ENCODE measurements at places on chromosomes 12 and 14.
A peak's percentile ranks its signal among the peaks of the same experiment; 100 is the strongest.

- DNase-seq, result peak; percentile 59
Observed at GRCh38 chr12:75364919-75365318, 26.0 kb upstream of the GLIPR1L2 start.

- DNase-seq, result no peak
Observed at GRCh38 chr12:4440187-4440941, 5.3 kb downstream of the FGF6 start.

GRCh38 chr12:56216461-56216860 lies 5.3 kb downstream of the RNF41 start:
- no peak for DNase-seq

- peak; percentile 74 for DNase-seq
Observed at GRCh38 chr12:132430838-132431774, 58.8 kb upstream of the FBRSL1 start.

GRCh38 chr14:104195361-104195760 lies 57.0 kb downstream of the KIF26A start:
- DNase-seq, result no peak

GRCh38 chr14:55399183-55399582 lies 12.4 kb downstream of the ATG14 start:
- DNase-seq, result no peak

DNA sequence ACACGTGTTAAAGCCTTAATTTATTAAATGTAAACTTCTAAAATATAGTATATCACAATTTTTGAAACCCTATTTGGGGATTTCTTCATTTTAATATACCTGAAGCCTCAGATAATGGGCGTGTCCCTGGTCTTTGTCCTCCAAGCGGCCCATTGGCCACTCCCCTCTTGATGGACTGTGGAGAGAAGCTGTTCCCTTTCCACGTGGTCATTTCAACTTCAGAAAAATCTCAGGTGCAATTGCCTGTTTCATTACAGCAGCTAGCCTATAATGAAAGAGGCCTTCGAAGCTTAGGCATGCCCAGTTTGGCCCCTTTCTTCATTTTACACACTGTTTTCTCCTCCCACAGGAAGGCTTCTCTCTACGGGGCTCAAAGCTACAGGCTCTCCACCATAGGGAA lies 131.4 kb upstream of the ARHGAP5 start:
- DNase-seq, result no peak

DNA sequence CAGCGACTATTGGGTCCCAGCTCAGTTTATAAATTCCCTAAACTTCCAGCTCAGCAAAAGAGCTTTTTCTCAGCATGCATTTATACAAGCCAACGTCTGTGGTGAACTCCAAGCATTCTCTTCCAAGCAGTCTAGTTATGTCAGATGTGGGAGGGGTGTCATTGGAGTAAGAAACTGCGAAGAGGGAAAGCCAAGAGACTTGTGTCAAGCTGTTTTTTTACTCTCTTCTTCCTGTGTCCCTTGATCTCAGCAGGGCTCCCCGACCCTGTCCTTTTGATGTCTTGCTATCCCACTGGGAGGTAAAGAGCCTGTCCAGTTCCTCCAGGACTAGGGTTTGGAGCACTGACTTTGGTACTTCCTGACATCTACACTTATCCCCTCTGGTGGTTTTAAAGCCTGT lies 69.0 kb downstream of the PPM1H start:
- DNase-seq, result no peak

DNA sequence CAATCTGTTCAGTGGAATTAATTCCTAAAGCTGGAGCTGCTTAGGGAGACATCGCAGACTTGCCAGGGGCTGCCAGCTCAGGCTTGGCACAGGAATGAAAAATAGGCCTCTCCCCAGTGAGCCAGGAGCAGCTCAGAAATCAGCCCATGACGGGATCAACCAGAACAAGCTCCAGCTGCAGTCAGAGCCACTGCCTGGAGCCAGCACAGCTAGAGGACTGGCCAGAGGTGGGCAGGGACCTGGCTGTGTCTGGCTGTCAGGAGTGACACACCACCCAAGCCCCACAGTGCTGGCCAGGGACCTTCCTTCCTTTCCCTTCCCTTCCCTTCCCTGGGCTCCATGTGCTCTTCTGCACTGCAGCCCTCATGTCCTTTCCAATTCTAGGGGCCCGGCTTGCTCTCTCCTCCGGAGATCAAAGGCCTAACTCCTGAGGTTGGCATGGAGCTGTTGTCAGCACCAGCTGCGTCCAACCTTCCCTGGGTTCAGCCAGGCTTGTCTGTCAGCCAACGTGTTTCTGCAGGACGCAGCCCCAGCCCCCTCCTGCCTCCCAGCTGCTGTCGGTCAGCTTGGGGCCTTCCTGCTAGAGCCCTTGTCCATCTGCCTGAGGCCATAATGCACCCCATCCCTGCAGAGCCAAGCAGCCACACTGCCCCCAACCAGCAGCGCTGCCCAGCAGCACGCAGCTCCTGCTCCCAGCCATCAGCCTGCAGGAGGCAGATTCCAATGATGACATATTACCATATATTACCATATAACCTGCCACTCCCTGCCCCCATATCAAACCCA lies 149.3 kb downstream of the CALM1 start:
- DNase-seq, result peak; percentile 68

GRCh38 chr12:1093166-1093751 lies 102.2 kb downstream of the ERC1 start:
- DNase-seq, result peak; percentile 61

- no peak for DNase-seq
Observed at GRCh38 chr12:121190523-121191031, 19.4 kb upstream of the P2RX4 start.

DNA sequence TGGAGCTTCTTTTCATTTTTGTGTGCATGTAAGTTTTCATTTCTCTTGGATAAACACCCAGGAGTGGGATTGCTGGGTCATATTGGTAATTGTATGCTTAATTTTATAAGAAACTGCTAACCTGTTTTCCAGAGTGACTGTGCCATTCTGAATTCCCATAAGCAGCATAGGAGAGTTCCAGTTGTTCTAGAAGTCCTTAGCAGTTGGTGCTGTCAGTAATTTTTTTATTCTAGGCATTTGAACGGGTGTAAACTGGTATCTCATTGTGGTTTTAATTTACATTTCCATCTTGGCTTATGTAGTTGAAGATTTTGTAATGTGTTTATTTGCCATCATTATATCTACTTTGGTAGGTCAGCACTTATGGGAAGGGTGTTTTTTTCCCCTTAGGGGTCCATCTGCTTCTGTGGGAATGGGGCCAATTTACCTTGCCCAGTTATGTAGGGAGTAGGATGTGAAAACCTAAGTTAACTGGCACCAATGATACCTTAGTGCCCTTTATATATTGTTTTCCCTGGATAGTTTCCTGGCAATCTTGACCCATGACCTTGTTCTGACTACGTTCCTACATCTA lies 202.9 kb downstream of the AKAP6 start:
- no peak for DNase-seq

DNA sequence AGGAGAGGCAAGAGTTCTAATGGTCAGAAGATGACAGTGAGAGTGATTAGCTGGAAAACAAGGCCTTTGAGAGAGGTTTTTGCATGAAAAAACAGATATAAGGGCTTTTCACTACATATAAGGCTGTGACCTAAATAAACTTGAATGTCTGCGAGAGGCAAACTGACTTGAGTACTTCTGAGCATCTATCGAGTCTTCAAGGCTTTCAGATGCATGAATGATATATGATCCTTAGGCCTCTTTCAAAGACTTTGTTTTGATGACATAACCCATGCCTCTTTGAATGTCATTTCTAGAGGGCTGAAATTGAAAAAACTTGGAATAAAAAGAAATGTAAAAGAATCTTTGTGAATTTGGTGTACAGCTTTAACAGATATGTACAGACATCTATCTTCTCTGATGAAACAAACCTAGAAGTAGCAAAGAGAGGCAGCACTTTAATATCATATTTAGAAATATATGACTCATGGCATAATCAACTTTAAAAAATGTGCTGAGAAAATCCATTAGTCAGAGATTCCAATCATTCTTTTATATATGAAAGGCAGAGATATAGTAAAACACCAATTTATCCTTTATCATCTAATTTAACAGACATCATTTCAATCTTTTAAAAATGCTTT lies 72.6 kb downstream of the PPM1H start:
- no peak for DNase-seq

DNA sequence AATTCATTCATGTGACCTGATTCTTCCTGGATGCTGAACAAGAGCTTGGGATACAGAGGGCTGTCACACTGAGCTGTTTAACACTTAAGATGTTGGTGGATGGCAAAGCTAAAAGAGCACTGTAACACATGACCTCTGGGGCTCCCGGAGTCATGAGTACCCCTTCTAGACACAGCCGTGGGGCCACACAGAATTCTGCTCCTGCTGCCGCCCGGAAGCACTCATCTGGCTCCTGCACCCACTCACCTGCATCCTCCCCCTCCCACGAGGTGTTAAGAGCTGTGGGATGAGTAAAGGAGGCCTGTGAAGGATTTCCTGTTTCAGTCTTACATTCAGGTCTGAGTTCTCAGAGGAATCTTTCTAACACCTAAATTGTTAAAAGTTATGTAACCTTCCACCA lies 78.0 kb upstream of the SSTR1 start:
- DNase-seq, result no peak
